ENCODE measurements at places on chromosomes 6 and 20.
A peak's percentile ranks its signal among the peaks of the same experiment; 100 is the strongest.

DNA sequence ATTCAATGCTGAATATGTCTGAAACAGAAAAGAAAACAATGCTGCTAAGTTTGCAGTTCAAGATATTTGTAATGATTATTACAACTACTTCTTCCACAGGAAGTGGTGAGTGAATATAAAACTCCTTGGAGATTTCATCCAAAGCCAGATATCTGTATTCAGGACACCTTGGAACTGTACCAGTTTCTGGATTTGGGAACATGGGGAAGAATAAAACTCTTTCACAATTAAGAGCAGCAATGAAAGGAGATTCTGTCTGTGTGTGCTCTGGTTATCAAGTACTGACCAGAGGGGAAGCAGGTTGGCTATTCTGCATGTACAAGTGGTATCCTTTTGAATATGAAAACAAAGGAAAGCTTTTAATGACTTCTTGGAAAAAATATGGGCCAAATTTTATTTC, 21.1 kb downstream of the ELOVL2 start:
- no peak for DNase-seq

GRCh38 chr6:80280262-80281010, 174.0 kb downstream of the BCKDHB start:
- DNase-seq = no peak

DNA sequence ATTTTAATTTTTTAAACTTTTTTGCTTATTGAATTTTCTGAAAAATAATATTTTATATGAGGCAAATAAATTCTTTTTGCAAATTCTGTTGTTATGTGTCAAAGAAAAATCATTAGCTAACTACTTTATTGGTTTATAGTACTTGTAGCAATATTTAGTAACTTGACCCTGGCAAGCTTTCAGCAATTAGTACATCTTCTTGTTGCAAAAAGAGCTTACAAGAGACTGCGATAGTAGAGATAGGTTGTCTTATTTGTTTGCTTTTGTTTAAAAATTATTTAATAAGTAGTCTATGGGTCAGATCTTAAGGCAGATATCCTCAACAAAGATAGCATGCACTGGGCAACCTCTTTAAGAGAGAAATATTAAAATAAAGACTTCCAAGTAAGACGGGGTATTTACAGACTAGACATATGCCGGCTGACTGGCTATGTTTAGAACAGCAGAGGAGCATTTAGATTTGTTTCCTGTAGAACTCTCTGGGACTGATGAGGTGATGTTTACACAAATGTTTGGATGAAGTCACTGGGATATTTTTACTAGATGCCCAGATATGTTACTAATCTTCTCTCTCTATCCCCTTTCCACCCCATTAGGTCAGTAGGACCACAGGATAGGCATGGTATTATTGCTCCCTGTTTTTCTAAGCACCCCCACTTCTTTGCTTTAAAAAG, 25.0 kb downstream of the VGLL2 start:
- DNase-seq = no peak

DNA sequence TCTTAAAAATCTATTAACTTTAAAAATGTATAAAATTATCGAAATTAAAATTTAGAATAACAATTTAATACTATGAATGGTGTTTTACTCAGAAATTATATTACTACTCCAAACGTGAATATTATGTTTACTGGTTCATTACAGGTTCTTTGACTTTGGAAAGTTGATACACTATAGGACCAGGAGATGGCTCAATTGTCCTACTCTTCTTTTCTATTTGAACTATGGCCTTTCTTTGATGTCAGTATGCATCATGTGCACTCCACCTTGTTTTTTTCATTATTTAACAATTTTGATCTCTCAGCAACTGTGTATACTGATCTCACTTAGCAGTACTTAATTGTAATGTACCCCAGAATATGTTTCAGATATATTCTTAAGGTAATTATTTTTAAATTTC, 391.5 kb upstream of the MANEA start:
- no peak for DNase-seq

- no peak for DNase-seq
Observed at GRCh38 chr20:20286061-20286460, 81.8 kb upstream of the INSM1 start.

DNA sequence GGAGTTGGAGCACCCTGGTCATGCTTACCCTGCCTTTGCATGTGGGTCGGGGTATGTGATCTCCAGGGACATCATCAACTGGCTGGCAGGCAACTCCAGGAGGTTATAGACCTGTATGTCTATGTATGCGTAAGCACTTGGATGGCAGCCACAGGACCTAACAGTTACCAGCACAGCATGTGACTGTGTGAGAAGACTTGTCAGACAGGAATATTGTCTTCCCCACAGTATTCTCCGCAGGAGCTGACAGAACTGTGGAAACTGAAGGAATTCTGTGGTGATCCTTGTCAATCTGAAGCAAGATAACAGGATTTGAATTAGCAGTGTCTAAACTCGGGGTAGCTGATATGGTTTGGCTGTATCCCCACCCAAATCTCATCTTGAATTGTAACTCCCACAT, 59.2 kb downstream of the TMEM244 start:
- no peak for DNase-seq

DNA sequence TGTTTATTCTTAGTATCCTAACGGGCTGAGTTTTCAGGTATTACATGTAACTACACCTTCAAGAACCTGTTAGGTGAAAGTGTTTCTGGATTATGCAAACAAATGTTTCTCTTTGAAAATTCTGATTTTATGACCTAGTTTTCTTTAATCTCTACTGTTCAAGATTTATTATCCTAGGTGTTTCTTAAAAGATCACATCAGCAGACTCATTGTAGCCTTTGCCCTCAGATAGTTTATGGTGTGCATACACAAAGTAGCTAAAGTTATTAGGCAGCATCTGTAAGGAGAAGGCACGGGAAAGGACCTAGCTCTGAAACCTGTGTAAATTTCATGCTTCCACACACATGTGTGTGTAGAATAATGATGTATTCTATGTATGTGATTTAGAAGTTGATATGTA, 21.7 kb downstream of the PANK2 start:
- DNase-seq = no peak

- no peak for DNase-seq
Observed at GRCh38 chr6:147853574-147853973, 345.1 kb downstream of the SAMD5 start.

- no peak for DNase-seq
Observed at GRCh38 chr20:17012546-17013226, 214.2 kb upstream of the PCSK2 start.

DNA sequence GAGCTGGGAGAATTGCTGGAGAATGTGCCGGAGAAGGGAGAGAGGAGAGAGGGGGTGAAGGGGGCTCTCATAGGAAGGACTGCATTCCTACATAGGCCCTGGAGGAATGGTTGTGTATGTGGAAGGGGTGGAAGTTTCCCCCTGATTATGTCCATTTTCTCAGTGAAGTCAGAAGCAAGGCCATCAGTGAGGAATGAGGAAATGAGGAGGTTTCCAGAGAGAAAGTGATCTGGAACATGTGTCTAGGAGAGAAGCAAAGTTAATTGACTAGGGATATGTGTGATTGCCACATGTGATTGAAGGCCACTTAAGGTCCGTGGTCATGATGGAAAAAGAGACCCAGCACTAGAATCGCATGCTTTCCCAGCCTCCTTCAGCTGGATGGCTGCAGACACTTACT, 42.3 kb downstream of the TBPL1 start:
- DNase-seq = no peak

DNA sequence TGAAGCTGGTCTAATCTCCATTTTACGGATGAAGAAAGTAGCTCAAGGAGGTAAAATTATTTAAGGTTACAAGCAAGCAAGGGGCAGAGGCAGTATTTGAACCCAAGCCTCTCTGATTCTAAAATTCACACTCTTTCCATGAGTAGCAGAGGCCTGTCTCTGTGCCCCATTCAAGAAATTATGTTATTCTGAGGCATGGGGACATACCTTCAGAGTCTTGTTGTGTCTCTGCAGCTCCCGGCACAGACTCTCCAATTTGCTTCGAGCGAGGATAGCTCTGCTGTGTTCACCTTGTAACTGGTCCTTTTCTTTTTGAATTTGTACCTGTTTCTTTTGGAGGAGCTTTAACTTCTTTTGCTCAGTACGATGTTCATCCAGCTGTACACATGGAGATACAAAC, 21.5 kb downstream of the TXLNB start:
- no peak for DNase-seq

- DNase-seq = no peak
Observed at GRCh38 chr6:52964318-52964717, 30.8 kb downstream of the GSTA4 start.

- no peak for DNase-seq
Observed at GRCh38 chr6:161444464-161444863, 170.6 kb upstream of the AGPAT4 start.

DNA sequence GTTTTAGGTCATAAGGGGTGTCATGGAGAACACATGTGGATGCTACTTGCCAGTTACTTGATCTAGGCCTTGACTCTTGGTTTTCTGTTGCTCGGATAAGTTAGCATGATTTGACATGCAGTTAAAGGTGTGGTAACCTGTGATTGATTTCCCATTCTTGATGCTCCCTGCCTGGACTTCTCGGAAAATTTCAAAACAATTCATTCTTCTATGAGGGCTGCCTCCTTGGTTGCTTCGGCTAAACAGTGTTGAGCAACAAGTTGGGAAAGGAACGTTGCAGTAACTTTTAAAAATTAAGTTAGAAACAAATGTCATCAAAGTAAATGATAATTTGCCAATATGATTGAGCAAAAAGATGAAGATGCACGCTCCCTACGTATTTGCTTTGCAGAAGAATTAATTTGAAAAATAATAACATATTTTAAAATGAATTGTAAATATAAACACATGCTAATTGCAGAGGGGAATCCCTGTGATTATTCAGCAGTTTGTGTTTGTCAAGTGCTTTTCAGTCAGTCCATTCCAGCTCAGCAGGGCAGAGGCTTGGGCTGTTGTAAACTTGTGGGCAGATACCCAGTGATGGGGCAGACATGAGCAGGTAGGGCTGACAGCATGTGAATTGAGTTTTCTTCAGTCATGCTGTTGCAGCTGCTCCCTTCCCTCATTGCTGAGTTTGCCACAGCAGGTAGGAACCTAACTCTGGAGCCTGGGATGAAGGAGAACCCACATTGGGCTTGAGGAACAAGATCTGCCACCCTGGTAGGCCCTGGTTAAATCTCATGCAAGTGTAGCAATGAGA, 110.2 kb downstream of the ESR1 start:
- DNase-seq = no peak

DNA sequence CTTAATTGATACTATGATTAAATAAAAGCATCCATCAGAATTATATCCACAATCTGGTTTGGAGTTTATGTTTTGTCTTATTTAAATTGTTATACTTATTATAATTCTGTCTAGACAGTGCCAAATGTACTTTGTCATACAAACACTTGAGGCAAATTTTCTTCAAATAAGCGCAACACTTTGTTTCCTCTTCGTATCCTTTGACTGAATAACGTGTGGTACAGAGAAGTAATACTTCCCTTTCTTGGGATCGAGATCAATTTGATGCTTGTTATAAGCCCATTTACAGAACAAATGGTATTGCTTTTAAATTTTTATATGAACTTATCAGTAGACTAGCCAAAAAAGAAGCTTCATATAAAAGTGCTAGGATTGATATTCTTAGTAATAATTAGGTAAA, 111.0 kb downstream of the ATG5 start:
- DNase-seq = no peak

- DNase-seq = peak; percentile 30
Observed at GRCh38 chr20:20360464-20360863, 7.4 kb upstream of the INSM1 start.

DNA sequence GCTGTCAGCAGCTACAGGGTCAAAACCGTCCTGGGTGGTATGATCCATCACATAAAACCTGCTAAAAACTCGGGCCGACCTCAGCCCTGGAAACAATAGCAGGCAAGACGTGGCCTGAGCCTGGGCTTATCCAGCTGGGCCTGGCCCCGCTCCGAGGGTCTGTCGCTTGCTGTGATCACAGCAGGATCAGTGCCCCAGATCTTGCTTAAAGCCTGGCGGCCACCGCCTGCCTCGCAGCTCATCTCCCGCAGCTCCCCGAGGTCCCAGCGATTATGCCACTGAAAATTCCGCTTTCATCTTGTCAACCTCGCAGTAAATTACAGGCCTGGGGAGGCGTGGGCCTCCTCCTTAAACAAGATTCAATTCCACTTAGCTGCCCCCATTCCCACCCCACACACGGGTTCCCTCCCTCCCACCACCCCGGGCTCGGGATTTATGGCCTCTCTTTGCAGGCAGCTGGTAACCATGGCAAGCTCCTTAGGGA, 40.1 kb downstream of the CDH22 start:
- DNase-seq = no peak

DNA sequence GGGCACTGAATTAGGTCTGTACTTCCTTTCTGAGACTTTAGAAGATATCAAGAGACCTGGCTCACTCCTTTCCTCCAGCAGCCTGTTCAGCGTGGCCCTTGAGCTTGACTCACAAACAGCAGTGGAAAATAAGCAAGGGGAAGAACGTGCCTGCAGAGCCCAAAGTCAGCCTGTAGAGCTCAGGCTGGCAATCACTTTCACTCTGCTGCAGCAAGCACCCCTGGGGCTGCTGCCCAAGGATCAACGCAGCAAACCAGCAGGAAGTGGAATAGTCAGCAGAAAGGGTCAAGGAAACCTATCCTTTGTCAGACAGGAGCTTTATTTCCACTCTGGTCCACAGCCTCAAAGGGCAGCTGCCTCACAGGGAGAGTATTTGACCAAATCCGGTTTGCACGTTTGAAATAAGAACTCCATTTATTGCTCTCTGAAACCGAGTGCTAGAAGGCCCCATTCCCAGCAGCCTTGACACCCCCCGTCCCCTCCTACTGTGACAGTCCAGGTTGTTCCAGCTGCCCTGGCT, 77.4 kb downstream of the PRDM1 start:
- DNase-seq = peak; percentile 57

DNA sequence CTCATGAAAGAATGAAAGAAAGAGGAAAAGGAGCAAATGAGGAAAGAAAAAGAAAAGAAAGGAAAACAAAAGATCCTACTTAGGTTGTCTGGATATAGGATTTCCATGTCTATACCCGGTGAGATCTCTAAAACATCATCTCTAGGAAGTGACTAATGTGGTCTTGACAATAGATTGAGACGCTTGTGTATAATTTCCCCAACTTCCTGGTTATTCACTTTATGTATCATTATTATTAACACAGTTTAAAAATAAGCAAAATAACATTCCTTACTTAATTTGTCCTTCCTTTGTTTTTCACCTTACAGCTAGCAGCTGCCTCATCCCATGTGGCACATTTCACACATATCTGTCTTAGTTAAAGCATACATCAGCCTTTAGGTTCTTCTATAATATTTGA, 27.0 kb downstream of the LAMA4 start:
- DNase-seq = no peak

DNA sequence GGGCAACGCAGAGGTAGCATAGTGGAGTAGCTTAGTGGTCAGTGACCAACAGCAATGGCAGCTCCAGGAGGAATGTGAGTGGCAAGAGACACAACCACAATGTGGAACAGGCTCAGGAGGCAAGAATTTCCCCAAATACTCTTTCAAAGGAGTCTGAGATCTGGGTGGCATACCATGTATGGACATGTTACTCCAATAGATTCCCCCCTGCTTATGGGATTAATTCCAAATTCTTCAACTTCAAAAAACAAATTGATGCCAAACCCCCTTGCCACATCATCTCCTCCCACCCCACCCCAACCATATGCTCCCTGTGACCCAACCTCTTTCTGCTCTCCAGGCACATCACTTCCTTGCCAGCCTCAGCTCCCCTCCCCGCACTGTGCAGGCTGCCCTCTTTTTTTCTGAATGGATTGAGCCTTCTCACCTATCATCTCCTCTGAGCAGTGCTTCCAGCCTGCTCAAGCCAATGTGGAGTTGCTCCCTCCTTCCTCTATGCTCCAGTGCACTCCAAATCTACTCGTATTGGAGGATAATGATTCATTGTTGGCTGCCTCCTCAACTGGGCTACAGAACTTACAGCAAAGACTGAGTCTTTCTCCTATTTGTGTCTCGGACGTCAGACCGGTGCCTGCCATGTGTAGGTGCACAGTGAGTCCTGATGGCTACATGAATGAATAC, 93.0 kb upstream of the CEP85L start:
- DNase-seq = no peak

Measured in CD4-positive, alpha-beta T cell treated with Interleukin-15 for 4 hours (primary cell).